ENCODE measurements at places on chromosomes 3 and 15.
A peak's percentile ranks its signal among the peaks of the same experiment; 100 is the strongest.

DNA sequence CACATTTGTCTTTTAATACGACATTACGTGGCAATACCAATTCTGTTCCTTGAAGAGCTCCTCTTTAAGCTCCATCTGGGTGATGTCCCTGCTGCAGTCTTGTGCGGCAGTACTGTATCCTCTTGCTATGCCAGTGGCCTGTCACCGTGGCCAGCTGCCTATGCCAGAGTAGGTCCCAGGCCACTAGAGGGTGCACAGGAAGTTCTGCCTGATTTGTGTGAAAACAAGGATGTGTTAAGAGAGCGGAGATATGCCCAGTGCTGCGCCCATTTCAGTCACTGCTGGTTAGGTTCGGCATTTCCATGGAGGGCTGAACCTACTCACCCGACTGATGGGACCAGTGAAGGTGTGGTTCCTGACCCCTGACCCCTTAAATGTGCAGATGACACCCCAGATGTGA lies 25.2 kb downstream of the NIPA1 start:
- DNase-seq, result no peak

DNA sequence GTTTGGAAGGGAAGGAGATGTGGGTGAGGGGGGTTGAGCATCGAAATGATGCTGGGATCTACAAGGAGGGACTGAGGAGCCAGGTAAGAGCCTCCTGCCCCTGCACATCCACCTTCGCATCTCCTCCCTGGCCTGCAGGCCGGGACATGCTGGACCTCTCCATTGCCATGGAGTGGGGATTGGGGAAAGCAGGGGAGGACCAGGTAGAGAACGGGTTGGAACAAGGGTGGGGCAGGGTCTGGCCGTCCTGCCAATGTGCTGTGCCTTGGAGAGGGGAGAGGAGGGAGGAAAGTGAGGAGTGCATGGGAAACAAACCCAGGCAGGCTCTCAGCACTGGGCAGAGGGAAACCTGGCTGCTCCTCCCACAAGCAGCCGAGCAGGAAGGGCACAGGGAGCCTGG lies 10.6 kb downstream of the PLA2G4B start:
- no peak for DNase-seq

DNA sequence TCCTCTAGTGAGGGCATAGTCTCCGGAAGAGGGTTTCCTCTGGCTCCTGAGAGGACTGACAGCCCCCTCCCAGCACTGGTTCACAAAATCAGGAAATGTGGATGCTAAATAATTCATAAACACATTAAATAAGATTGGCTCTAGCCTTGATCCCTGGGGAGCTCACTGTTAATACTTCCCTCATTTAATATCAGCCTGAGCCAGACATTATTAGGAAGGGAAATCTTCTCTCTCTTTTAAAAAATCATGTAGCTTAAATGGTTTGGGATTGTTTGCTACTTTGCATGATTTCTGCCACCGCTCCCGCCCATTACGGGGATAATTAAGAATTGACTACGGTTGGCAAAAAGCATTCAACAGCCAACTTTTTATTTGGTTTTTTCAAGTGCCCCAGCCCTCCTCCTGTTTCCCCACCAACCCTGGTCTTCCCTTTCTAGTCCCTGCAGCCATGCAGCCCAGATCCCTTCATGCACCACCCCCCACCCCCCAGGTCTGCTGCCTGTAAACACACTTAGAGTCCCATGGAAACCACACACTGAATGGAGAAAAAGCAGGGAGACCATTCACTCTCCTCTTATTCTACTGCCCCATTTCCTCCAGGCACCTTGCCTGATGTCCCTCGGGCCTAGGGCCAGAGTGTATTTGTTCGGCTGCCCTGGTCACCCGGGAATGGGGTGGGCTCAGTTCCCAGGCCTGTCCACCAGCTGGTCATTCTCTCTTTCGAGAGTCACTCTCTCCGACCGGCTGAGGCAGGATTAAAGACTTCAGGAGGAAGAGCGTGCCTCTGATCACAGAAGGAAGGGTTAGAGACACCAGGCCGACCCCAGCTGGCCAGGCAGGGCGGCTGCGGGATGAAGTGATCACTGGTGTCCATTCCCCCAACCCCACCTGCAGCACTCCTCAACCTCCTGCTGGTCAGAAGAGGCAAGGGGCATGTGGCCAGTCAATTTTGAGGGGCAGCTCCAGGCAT lies 45.1 kb downstream of the SEMA5B start:
- no peak for DNase-seq

GRCh38 chr3:126449621-126450051 lies 26.1 kb downstream of the ZXDC start:
- DNase-seq, result no peak

DNA sequence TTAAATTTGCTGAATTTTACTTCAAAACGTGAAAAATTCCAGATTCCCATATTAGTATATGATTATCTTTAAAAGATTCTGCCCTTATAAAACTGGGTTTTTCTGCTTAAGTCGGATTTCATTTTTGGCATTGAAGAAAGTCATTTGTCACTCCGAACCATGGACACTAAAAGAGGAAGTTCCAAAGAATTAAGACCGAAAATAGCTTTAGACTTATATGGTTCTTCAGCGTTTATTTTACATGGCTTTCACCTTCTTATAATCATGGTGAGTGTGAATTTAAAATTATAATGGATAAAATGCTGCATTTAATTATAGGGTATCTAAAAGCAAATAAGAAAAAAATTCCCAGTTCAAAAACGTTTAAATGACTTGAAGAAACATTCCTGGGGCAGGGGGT lies 1.0 kb downstream of the C3orf38 start:
- DNase-seq, result peak; percentile 43

- DNase-seq, result no peak
Observed at GRCh38 chr15:65346856-65347598, 30.8 kb downstream of the IGDCC3 start.

- DNase-seq, result no peak
Observed at GRCh38 chr3:174325834-174326700, 533.1 kb upstream of the NAALADL2 start.

DNA sequence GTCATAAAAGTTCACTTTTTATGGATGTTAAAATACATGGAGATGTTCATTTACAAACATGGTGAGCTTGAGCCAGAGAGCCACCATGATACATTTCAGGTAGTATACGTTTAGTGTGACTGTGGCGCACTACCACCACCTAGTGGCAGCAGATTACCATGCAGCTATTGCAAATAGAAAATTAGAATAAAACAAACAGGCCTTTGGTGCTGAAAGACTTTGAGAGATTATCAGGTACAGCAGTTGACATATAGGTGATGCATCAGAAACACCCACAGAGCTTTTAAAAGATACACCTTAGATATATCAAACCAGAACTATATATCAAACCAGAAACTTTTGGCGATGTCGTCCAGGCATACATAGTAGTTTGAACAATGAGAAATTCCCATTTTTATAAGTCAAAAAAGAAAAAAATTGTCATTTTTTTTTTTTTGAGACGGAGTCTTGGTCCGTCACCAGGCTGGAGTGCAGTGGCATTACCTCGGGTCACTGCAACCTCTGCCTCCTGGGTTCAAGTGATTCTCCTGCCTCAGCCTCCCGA lies 42.0 kb upstream of the ICE2 start:
- peak; percentile 83 for DNase-seq

- no peak for DNase-seq
Observed at GRCh38 chr15:95016511-95017229, 785.3 kb downstream of the MCTP2 start.

DNA sequence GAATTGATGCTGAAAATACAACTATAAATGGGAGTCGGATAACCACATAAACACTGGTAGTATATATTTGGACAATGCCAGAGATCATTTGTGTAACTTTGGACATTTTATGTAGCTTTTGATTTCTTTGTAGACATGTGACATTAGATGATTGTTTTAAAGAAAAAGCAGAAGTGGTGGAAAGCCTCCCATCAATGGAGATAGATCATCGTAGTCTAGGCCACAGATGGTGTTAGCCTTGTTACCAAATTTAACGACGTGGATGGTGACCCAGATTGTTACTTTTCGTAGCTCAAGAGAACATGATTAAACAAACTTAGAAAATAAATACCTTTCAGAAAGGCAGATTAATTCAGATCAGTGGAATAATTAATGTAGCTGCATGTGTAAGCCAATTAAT lies 8.8 kb downstream of the CACNA1D start:
- DNase-seq, result no peak

- peak; percentile 61 for DNase-seq
Observed at GRCh38 chr15:60477916-60478565, 901 bp downstream of the ICE2 start.

DNA sequence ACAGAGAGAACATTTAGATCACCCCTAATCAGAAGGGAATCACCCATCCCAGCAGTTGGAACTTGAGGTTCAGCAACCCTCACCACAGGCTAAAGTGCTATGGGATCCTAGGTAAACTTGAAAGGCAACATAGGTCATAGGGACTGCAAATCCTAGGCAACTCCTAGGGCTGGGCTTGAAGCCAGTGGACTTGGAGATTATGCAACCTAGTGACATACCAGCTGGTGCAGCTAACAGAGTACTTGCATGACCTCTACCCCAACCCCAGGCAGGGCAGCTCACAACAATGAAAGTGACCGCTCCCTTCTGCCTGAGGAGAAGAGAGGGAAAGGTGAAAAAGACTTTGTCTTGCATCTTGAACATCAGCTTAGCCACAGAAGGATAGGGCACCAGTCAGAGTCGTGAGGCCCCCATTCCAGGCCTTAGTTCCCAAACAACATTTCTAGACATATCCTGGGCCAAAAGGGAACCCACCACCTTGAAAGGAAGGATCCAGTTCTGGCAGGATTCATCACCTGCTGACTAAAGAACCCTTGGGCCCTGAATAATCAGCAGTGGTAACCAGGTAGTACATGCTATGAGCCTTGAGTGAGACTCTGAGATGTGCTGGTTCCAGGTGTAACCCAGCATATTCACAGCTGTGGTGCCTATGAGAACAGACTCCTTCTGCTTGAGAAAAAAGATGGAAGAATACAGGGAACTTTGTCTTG lies 37.6 kb upstream of the FBN1 start:
- no peak for DNase-seq

DNA sequence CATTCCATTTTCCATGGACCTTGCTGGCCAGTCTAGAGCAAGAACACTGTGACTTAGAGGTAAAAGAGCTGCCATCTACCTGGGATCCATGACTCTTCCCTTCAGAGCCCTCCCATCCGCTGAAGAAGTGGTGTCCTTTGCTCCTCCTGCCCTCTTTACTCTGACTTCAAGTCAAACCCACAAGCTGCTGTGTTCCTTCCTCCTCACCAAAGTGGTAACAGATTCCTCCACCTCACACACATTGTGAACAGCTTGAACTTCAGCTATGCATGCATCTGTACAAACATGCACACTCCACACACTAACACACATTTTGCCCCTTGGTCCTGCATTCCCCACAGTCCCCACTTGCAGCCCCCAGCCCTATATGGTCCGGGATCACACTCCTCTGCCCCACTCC lies 990 bp downstream of the IQCF5 start:
- DNase-seq, result no peak

- no peak for DNase-seq
Observed at GRCh38 chr3:11914041-11914440, 67.4 kb upstream of the TAMM41 start.

DNA sequence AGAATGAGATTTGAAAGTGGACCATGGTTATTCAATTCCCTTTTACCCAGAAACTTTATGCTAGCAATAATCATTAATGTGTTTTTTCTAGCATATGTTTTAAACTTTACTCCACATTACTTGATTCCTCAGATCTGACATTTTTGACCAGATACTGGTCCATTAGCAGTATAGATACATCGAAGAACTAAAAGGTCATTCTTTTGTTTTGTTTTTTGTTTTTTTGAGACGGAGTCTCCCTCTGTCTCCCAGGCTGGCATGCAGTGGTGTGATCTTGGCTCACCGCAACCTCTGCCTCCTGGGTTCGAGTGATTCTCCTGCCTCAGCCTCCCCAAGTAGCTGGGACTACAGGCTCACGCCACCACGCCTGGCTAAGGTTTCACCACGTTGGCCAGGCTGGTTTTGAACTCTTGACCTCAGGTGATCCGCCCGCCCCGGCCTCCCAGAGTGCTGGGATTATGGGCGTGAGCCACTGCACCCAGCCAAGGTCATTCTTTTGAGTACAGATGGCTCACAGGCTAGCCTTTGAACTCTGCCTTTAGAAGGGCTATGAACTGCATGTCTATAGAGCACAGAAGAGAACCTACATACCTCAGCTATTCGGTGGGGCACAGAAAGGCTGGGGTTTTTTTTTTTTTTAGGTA lies 28.6 kb downstream of the CHP1 start:
- no peak for DNase-seq

GRCh38 chr3:168085491-168086119 lies 10.1 kb downstream of the GOLIM4 start:
- DNase-seq, result no peak

DNA sequence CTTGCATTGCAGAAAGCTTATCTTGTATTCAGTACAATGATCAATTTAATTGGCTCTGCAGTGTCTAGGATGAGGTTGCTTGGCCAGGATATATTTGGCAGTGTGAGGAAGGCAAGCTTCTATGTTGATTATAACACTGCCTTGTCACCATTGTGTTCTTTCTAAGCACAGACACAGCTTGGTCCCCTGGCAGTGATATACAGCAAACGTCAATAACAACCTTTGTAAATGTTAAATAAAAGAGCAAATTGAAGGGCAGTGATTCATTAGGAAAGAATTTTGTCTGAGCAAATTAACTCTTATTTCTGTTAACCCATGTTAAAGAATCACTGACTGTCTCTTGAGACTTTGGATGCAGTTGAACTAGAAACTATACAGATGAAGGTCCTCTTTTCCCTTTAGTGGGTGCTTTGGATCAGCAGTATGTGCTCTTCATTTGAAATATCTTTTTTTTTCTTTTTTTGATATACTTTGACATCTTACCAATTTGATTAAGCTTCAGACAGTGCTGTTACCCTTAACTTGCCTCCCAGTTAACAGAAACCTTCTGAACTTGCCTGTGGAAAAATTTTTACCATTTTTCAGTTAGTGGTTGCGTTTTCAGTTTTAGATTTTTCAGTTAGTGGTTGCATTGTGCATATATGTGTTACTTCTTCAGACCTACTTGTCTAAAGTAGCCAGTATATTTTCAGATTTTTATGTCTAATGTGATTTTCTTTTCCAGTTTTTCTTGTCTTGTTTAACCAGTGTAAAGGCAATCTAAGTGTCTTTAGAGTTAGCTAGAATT lies 199.8 kb downstream of the TCF12 start:
- DNase-seq, result no peak

GRCh38 chr15:32718821-32719716 lies 1.3 kb downstream of the GREM1 start:
- DNase-seq, result no peak

DNA sequence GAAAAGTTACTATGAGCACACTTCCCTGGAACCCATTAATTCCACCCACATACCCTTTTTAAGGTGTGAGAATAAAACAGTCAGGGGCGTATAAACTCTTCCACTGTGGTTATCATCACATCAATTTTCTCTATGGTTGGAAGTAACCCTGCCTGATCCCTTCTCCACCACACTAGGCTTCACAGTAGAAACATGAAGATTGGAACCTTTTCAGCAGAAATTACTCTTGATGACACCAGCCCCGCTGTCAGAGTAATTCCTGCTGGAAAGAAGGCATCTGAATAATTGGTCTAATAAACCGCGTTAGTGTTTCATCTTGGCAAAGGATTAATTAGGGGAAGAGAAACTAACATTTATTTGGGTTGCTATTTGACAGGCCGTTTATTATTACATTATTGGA lies 278.4 kb downstream of the MFSD1 start:
- DNase-seq, result no peak

Measured in NAMALWA (cell line).